ENCODE measurements at places on chromosomes 2 and 18.
A peak's percentile ranks its signal among the peaks of the same experiment; 100 is the strongest.

DNA sequence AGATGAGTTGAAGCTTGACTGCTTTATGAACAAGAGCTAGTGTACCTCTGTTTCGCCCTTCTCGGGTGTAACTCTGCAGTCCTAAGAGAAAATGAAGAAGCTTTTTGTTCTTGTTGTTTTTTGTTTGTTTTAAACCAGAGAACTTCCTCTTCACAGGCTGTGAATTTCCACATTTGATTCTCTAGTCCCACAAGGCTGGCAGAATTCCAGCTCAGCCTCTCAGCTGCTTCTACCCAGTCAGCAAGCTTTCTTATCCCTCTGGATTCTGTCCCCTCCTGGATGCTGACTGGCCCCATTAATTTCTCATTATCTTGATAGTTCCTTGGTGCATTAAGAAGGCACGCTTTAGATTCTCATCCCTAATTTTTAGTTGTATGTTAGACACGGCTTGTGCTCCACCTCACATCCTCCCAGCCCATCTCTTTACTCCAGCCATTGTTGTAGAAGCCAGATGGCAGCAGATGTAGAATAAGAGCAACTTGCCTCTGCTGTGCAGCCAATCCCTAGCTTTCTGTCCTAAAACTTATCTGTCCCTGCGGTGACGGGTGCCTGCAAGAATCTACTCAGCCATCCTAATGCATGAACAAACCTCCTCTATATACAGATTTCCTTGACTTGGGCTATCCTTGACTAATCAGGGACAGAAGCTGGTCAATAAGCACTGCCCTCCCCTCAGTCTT, 12.3 kb upstream of the RESP18 start:
- DNase-seq, result no peak

GRCh38 chr2:144511937-144512336, 8.0 kb downstream of the ZEB2 start:
- DNase-seq, result no peak

DNA sequence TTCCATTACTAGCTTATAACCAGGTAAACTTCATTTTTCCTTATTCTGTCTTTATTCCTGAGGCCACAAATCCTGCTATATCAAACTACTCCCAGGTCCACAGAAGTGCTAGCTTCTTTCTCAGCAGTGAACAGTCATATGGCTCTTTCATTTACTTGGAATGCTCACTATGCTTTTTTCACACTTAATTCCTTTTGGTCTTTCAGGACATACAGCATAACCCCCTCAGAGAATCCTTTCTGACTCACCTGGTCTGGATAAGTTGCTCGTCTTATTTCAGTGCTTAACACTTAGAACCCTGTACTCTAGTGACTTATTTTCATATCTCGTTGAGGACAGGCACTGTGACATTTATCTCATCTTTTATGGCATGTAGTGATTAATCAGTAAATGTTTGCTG, 325.0 kb upstream of the UBE2E3 start:
- DNase-seq, result no peak

GRCh38 chr2:127778850-127779249, 32.1 kb downstream of the WDR33 start:
- no peak for DNase-seq

GRCh38 chr18:67261931-67262552, 254.5 kb downstream of the DSEL start:
- no peak for DNase-seq

DNA sequence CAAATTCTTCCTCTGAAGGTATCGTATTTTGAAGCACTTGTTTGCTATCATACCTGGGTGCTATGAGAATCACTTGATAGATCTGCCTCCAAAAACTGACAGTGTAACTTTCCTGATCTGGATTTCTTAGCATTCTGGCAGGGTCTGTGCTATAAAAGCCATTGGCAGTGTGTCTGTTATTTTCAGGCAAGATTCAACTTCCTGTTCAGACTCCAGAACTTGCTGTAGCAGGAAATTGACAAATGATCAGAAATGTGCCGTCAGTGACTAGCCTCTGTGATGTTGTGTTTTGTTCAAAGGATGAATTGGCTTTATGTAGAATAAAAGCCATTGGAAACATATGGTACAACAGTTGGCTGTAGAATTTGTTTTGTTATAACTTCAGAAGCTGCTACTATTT, 273.3 kb downstream of the PTPRM start:
- DNase-seq, result no peak

DNA sequence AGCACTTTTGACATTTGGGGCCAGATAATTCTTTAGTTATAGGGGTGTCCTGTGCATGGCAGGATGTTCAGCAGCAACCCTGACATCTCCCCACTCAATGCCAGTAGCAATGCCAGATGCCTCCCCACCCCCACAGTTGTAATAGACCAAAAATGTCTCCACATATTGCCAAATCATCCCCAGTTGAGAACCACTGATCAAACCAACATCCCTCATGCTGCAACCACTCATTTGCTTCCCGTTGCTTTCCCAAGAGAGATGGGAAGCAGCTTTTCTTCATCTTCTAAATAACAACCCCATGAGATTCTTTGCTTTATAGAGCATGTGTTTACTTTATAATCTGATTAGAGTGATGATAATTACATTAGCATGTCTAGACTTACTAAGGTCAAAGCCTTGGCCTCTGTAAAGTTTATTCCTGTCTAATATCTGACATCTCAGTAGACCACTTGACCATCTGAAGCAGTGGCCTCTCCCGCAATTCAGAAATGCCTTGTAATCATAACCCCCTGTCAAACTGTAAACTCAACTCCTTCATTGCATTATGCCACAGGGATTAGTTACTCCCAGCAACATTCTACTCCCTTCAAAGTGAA, 28.7 kb upstream of the C1D start:
- DNase-seq, result no peak

DNA sequence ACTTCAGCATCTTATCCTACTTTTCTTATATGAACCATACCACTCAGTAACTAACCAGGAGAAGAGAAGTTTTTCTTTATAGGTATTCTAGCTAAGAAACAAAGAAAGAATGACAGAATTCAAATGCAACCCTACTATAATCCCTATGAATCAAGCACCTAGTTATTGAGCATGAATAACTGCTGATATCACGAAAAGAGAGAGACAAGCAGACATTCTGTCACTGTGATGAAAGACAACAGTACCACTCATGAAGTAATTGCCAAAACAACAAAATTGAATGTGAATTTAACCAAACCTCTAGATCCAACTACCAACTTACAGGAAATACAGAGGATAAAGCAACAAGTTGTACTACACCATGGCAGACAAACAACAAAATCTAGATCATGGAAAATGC, 15.3 kb downstream of the TTC21B start:
- DNase-seq, result no peak

DNA sequence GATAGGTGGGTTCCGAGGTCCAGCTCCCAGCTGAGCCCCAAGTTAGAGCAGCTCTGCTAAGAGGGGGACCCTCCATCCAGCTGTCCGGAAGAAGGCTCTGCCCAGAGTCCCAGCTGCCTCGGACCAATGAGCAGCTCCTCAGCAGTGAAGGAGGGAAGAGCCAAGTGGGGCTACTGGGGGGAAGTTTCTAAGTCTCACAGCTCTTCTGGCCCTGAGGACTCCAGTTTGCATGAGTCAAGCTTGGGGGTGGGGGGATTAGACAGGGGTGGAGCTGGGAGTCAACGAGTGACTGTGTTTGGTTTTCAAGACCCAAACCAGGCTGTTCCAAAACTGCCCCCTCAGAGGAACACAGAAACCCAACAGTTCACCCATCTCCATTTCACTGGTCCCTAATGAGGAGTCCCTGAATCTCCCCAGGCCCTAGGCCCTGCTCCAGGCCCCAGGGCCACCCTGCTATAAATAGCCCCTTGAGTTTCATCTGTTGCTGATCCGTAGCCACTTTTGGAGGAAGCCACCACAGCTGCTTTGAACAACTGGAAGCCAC, 100.9 kb downstream of the TNS1 start:
- no peak for DNase-seq

DNA sequence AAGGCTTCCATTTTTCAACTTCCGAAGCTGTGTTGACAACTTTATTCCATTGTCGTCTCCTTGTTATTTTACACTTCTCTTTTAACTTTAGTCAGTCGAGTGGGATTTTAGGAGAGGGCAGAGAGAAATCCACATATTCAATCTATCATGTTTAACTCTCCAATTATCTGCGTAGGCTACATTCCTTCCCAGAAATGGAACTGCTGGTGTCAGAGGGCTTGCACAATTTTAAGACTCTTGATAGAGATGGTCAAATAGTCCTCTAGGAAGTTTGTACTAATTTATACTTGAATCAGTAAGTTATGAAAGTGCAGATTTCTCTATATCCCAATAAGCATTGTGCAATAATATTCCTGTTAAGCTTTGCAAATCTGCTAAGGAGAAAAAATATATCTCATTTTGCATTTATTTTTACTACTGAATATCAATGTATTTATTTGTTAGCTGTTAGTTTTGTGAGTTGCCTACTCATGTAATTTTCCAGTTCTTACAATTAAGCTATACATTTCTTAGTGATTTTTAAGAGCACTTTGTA, 95.6 kb downstream of the CYP26B1 start:
- no peak for DNase-seq

GRCh38 chr2:64655873-64656272, 2.2 kb upstream of the SERTAD2 start:
- DNase-seq, result no peak

DNA sequence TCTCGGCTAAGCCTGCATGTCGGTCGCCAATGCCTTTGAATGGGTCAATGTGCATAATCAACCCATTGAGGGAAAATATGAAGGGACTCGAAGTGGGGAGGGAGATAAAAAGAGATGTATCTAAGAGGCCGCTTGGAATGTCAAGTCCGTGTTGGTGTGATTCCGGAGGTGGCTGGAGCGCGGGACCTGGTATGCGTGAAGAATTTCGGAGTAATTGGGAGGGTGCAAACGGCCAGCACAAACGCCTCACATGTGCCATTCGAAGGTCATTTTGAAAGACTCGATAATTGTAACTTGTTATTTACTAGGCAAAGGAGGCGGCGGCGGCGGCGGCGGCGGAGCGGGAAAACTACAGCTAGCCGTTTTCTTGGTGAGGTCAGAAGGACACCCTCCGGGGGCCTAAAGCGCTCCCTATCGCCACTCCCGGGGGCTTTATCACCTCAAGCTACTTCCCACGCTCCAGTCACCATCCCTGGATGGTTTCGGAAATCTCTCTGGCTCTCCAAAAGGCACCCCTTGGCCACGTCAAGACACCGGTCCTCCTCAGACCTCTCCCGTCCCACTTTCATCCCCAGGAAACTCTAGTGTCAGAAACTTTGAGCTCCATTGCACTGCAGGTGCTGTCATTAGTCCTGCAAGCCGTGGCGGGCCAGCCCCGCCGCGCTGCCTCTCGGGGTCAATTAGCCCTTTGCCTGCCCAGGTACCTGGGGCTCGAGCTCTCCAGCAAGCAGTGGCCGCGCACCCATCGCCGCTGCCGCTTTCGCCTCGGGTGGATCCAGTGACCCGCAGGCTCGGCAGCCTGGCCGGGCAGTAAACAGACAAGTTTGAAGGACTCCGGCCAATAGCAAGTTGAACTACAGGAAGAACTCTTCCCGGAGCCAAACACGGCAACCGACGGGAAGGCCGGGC, 1.5 kb downstream of the ERBB4 start:
- no peak for DNase-seq

- no peak for DNase-seq
Observed at GRCh38 chr2:235500761-235501672, 7.2 kb downstream of the AGAP1 start.

DNA sequence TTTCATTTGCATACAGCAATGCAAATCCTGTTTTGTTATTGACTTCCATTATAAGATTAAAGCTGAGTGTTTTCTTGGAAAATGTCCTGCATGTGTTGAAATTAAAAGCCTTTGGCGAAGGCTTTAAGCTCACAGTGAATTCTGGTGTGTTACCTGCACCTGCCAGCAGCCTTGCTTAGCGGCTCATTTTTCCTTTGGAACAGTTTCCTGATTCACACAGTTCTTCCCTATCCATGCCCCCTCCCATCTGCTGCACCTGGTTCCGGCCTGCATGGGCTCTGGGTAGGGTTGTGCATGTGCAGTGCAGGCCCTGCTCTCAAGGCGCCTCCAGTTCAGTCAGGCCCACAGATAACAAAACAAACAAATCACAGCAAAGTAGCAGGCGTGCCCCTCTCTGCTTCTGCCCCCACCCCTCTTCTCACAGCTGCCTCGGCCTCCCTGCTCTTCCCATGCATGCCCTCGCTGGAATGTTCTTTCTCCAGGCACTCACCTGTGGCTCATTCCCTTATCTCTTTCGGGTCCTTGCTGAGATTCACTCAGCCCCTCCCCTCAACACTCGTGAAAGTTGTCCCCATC, 15.8 kb downstream of the MTCL1 start:
- DNase-seq, result no peak

GRCh38 chr2:173654161-173654895, 299.7 kb downstream of the CDCA7 start:
- DNase-seq, result no peak

GRCh38 chr2:216426938-216427337, 14.7 kb downstream of the SMARCAL1 start:
- DNase-seq, result no peak

- no peak for DNase-seq
Observed at GRCh38 chr2:127576433-127577207, 41.1 kb downstream of the MYO7B start.

GRCh38 chr2:9918275-9918674, 33.2 kb upstream of the GRHL1 start:
- no peak for DNase-seq

DNA sequence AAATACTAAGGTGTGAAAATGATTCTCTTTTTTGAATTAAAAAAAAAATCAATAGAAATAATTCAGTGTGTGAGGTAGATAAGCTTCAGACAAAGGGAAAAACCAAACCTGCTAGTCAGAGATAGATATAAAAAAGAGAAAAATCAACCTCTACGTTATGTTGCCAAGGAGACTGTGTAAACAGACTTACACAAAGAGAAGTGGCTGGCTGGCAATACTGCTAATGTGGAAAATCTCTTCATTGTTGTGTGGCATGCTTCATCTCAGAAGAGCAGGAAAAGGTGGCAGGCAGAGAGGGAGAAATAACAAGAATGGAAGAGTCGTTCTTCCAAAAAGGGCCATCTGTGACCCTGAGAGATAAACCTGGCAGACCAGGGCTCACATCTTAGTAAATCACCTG, 200.8 kb downstream of the SLC8A1 start:
- DNase-seq, result no peak

DNA sequence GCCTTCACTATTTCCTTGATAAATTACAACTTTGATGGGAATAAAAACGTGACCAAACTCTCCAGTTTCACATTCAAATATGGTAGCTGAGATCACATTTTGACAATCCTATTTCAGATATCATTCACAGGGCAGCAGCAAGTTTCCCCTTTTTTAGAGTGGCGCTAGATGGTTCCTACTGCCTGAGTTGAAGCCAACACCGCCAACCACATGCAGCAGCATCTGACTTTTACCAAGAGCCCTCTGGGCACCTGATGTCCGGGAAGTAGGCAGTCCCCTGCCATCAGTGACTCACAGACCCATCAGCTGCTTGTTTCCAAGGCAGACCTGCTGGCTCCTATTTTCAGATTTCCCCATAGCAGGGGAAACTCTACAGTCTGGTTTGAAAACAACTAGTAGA, 4.0 kb upstream of the MREG start:
- DNase-seq, result no peak

GRCh38 chr2:205769495-205769850, 87.2 kb downstream of the NRP2 start:
- DNase-seq, result no peak

- peak; percentile 31 for DNase-seq
Observed at GRCh38 chr2:86443631-86444350, 2.6 kb downstream of the KDM3A start.

GRCh38 chr18:51666763-51667191, 469.3 kb upstream of the MEX3C start:
- DNase-seq, result peak; percentile 31
